ENCODE measurements at places on chromosomes 13 and 19.

- DNase-seq = no peak
Measured at GRCh38 chr13:104571161-104571892, 1505.1 kb upstream of the SLC10A2 start.

- no peak for DNase-seq
Measured at GRCh38 chr19:50008532-50008931, 16.6 kb downstream of the VRK3 start.

- DNase-seq = no peak
Measured at GRCh38 chr13:38309397-38309796, 40.3 kb upstream of the UFM1 start.

- DNase-seq = no peak
Measured at GRCh38 chr13:40316301-40316700, 350.1 kb downstream of the FOXO1 start.

- no peak for DNase-seq
Measured at GRCh38 chr19:58429745-58430144, 10.2 kb downstream of the ZNF132 start.

- DNase-seq = no peak
Measured at GRCh38 chr13:40433577-40433976, 232.9 kb downstream of the FOXO1 start.

All from NCI-H187 treated with DMSO at 0.1 percent for 48 hours (cell line).